Right atrium auricular region (tissue), 2 donors: ENCODE measurements at places on chromosomes 13 and 19. TPM values are rescaled to one million over a fixed set of nuclear protein-coding genes. Genes with fewer than 3 reads are reported as not detected.
A peak's percentile ranks its signal among the peaks of the same experiment; 100 is the strongest.

DNA sequence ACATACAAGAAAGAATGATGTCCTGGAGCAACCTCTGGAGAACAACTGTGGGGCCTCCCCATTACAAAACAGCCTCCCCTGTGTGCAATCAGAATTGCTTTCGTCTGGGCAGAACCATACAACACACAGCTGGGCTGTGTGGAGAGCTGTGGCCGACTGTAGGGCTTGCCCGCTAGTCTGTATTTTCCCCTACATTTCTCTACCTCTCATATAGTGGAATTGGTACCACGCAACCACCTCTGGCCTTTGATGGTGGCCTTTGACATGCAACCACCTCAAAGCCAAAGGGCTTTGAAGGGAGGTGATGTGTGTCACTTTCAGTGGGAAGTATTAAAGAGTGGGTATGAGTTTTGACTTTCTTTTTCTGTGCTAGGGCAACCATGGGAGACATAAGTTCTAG lies 34.0 kb downstream of the GARRE1 start:
- DNase-seq, result no peak

GRCh38 chr19:13503570-13504235 lies 2.6 kb downstream of the CACNA1A start:
- no peak for DNase-seq

DNA sequence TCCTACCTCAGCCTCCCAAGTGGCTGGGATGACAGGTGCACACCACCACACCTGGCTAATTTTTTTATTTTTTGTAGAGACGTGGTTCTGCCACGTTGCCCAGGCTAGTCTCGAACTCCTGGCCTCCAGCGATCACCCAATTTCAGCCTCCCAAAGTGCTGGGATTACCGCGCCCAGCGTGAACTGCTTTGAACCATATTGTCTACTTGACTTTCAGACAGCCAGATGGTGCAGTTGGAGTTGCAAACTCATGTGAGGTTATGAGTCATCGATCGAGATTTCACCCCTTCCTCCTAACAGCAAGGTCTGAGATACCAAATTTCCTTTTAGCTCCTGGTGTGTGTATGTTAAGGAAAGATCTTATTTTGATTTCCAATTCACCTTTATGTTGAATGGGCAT lies 2.7 kb downstream of the SLC27A1 start:
- no peak for DNase-seq

DNA sequence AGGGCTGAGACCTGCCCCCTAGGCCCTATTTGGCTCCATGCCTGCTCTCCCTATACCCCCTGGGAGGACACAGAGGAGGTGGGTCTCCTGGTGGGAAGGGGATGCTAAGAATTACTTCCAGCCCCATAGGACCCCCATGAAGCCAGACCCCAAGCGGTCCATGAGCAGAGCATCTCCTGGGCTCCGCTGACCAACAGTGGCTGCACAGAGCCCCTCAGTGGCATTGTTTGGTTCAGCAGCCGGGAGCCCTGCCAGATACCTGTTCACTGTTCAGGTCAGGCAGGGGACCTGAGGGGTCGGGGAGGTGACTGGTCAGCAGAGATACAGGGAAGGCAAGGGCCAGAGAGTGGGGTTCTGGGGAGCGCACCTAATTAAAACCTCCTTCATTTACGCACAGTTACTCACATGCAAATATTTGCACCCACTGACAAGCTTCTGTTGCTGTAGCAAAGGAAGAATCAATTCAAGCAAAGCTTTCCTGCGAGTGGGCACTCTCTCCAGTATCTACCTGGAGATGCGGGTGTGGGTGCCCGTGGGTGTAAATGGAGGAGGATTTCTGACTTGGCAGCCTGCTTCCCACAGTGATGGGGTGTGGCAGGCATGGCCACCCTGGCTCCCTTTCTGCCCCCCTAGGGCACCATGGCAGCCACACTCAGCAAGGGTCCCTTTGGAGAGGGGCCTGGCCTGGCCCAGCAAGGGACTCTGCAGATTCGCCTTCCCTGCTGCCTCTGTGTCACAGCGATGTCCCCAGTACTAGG lies 83.5 kb downstream of the CHST8 start:
- no peak for DNase-seq

- DNase-seq, result no peak
These were observed 219.8 kb downstream of the MZT1 start for GRCh38 chr13:72507416-72508199.

- DNase-seq, result no peak
These were observed 149.7 kb upstream of the ZNF536 start for GRCh38 chr19:30222428-30222873.

GRCh38 chr13:76833441-76833954 lies 52.7 kb downstream of the KCTD12 start:
- DNase-seq, result no peak

GRCh38 chr19:50238043-50238442 lies 34.6 kb downstream of the MYH14 start:
- DNase-seq, result no peak

GRCh38 chr13:96730676-96731075 lies 263.6 kb downstream of the OXGR1 start:
- DNase-seq, result no peak

DNA sequence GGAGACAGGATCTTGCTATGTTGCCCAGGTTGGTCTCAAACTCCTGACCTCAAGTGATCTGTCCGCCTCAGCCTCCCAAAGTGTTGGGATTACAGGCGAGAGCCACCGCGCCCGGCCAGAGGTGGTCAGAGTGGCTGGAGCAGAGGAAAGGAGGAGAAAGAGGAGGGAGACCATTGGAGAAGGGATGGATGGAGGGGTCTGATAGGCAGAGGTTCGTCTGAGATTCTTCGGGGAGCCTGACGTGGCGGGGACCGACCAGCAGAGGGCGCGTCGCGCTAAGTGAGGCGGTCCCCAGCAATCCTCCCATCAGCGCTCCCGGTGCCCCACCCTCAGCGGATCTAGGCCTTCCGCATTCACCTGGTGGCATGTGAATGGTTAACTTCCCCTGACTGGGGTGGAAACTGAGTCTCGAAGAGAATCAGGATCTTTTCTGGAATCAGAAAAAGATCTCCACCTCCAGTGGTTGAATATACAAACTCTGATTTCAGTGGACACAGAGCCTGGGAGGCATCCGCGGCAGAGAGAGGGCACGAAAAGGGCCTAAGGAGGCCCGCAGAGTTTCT lies 8.8 kb downstream of the GTPBP3 start:
- peak; percentile 81 for DNase-seq

DNA sequence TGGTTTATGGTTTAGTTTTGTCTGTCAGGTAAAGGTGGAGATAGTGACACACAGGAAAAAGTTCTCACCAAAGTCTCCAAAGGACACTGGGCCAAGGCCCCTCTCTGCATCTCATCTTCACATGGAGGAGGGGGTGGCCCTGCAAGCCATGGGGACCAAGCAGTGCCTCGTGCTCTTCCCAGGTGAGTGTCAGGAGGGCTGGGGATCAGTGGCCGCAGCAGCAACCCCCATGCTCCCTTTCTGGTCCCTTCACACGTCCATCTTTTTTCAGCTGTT lies 88.0 kb downstream of the RGCC start:
- no peak for DNase-seq

GRCh38 chr19:54329476-54330165 lies 9.3 kb downstream of the LILRA4 start:
- no peak for DNase-seq

- DNase-seq, result no peak
These were observed 48.3 kb downstream of the SLC7A1 start for GRCh38 chr13:29547153-29547552.

- DNase-seq, result no peak
These were observed 101.2 kb downstream of the IRS2 start for GRCh38 chr13:109685203-109685602.

- no peak for DNase-seq
These were observed 581 bp downstream of the RCBTB1 start for GRCh38 chr13:49584771-49585182.

DNA sequence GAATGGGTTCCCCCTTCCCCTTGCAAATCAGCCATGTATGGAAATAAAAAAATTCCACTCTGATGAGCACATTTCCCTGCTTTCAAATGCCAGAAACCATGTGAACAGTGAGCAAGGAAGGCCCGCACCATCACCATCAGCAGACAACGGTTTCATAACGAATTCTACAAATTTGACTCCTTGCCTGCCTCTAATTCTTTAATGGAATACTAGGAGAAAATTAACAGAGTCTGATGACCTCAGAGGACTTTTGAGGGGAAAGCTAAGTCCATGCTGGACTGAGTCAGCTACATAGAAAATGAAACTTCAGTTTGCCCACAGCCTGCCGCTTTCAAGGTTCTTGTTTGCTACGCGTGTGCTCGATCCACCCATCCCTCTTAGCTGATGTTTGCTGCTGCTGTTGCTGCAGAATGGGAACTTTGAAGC lies 46.7 kb upstream of the KL start:
- peak; percentile 59 for DNase-seq

GRCh38 chr19:39563408-39563807 lies 23.4 kb upstream of the EID2 start:
- no peak for DNase-seq

DNA sequence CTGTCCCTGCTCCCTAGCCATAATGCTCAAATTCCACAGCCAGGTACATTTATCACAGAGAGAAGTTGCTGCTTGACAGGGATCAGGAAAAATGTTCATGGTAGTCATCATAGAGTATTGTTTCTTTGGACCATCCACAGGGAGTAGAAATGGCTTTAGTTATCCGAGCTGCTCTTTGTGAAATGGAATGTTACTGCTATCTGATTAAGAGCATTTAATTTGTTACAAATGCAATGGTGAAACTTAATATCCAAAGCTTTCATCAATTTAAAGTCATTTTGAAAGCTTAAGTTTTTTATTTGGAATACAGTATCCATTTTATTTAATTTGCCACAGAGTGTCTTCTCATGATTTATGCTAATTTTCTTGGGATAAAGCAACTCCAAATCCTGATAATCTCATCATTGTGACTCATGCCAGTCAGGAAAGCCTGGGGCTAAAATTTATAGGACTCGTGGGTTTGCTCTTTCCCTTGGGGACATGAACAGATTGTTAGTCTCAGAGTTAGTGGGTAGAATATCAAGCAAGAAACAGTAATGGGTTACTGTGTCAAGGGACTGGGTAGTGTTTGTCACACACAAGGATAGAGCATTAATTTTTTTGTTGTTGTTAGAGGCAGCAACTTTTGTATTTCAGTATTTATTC lies 59.8 kb downstream of the SCEL start:
- no peak for DNase-seq

- no peak for DNase-seq
These were observed 12.7 kb downstream of the LPAR6 start for GRCh38 chr13:48400090-48400694.

EFNA2 gene
- total RNA-seq, result not detected

KIR2DL3 gene
- total RNA-seq, result not detected

ZNF561 gene
- 15.2 TPM for total RNA-seq

PBX4 gene
- not detected for total RNA-seq

PDX1 gene
- total RNA-seq, result not detected

OR10H1 gene
- total RNA-seq, result not detected

FAM216B gene
- 22.0 TPM for total RNA-seq

CLDND2 gene
- not detected for total RNA-seq

ERVK3-1 gene
- total RNA-seq, result 32.6 TPM
